ENCODE measurements at places on chromosomes 6 and 20.

DNA sequence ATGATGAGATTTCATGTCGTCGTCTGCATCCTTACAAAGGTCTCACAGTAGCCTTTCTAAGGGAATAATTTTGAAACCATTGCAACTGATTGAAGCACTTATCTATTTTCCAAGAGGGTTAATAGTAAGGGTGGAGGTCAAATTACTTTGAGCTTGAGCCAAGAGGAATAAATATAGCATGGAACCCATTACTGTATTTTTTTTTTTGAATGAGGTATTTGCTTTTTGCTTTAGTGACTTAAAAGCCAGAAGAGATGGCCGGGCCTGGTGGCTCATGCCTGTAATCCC is 78.3 kb downstream of the SCAND1 start:
- DNase-seq: no peak

DNA sequence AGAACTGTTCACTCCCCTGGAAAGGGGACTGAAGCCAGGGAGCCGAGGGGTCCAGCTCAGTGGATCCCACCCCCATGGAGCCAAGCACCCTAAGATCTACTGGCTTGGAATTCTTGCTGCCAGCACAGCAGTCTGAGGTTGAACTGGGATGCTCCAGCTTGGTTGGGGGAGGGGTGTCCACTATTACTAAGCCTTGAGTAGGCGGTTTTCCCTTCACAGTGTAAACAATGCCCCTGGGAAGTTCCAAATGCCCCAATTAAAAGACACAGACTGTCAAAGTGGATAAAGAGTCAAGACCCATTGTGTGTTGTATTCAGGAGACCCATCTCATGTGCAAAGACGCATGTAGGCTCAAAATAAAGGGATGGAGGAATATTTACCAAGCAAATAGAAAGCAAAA is 150.2 kb downstream of the LPA start:
- no peak for DNase-seq

DNA sequence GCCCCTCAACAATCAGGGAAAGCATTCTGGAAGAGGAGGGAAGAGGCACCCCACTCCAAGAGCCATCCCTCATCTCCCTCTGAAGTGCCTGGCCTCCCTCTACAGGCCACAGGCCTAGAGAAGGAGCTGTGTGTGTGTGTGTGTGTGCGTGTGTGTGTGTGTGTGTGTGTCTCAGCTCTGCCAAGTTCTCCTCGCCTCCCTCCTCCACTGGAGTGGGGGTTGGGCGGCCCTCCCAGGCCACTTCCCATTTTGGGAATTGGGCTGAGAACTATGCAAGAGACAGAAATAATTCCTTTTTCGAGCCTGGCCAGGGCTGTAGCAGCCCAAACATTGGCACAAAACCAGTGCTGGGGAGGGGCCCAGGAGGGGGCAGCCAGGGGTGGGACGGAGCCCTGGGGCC is 35.7 kb downstream of the KCNB1 start:
- no peak for DNase-seq

DNA sequence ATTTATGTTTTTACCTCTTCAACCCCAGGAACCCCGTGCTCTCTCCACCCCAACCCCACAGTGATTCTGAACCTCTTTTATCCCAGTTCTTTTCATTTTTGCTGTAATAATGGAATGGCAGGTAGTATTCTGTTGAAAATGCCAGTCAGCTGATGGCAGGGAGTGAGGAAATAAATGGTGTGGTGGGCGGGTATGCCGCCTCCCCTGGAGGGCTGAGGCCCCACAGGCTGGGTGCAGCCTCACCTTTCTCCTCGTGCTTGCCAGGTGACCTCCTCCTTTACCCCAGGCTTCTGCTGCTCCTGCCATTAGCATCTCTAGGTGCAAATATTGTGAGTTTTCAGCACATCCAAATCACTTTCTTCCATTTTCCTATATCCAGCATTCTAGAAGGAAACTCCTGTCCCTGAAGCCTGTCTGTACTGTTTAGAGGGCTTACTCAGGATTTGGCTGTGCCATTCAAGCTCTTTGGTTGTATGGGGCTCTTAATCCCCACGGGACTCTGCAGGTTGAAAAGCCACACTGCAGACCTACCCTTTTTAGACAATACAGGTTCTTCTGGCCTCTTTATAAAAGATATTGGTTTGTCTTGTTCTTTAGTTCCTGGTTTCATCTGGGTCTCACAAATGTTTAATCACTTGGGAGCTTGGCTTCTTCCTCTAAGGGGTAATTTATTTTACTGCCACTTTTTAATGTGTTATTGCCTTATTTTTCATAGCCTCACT is 201.8 kb downstream of the JARID2 start:
- no peak for DNase-seq

GRCh38 chr6:71707059-71707458 is 179.3 kb upstream of the RIMS1 start:
- no peak for DNase-seq

- peak; percentile 12 for DNase-seq
These were observed 27.5 kb upstream of the BCLAF1 start for GRCh38 chr6:136317021-136317694.

GRCh38 chr6:142332393-142333098 is 30.7 kb downstream of the ADGRG6 start:
- no peak for DNase-seq

- DNase-seq: no peak
These were observed 123.9 kb downstream of the WDR27 start for GRCh38 chr6:169577974-169578373.

- DNase-seq: no peak
These were observed 29.9 kb downstream of the HSF2 start for GRCh38 chr6:122429323-122429722.

GRCh38 chr20:55472704-55473103 is 532.6 kb downstream of the CBLN4 start:
- DNase-seq: no peak

DNA sequence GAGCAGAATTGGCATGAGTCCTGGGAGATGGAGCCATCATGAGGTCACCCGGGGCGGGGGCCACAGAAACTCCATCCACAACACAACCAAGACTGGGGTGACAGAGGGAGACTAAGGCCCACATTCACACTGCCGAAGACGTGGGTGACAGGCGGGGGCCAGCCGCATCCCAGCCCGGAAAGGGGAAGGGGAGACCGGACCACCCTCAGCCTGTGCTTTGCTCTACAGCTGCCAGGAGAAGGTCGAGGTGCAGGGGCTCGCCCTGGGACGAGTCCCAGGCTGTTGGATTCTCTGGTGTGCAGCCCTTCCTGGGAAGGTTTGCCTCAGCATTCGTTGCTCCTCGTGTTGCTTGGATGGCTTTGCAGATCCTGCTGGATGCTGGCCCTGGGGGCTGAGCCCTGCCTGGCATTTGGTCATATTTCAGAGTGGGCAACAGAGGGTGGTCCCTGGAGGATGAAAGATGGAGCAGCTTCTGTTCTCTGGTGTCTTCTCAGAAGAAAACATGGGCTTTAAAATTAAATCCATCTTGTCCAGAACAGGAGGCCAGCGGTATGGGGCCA is 328.9 kb downstream of the TAF4 start:
- no peak for DNase-seq

GRCh38 chr6:166006900-166007301 is 160.8 kb downstream of the TBXT start:
- DNase-seq: no peak

- DNase-seq: no peak
These were observed 55.9 kb upstream of the NXT1 start for GRCh38 chr20:23294671-23295070.
